ENCODE measurements at places on chromosomes 11 and 22.

DNA sequence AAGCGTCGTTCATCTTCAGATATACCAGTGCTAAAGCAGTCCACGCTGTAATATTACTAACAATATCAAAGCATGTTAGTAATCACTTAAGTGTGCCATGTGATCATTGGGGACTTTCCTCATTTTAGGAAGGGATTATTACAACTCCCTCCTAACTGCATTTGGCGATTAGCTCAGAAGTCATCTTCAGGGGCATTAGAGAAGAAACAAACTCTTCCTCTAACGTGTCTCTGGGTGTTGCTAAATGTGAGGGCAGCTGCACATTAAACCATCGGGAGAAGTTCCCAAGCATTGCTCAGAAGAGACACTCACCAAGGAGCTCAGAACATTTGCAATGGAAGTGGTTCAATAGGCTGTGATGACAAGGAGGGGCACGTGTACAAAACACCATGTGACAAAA is 17.2 kb downstream of the TESMIN start:
- no peak for DNase-seq

- DNase-seq: no peak
Measured at GRCh38 chr11:134119094-134119493, 50.2 kb downstream of the JAM3 start.

- no peak for DNase-seq
Measured at GRCh38 chr22:37932821-37933578, 20.4 kb downstream of the C22orf23 start.

- DNase-seq: no peak
Measured at GRCh38 chr11:67398661-67399563, 2.7 kb downstream of the PPP1CA start.

DNA sequence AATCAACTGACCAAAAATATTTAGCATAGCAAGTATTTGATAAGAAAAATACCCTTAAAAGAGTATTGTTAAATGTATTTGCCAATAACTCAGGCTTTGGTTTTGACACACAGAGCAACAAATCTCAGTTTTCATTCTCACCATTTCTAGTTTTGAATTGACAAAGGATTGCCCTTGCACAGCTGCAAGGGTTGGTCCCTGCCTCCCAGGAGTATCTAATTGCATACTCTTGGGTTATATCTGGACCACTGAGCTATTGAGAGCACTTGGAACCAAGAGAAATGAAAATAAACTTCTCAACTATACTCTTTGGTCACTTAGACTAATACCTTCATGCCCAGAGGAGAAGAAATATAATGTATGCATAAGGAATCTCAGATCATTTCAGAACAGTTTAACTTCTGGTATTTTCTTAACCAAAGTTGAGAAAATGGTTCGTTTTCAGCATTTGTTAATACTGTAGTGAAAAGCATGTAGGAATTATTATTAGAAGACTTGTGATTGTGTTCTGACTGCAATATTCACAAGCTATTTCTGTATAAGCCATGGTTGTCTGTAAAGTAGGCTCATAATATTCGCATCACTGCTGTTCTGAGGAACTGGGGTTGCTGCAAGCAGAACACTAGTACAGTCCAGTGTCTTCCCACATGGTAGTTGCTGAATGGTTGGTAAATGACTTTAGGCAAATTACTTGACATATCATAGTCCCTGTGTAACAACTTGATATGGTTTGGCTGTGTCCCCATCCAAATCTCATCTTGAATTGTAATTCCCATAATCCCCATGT is 7.9 kb downstream of the C2CD3 start:
- DNase-seq: peak; percentile 27

DNA sequence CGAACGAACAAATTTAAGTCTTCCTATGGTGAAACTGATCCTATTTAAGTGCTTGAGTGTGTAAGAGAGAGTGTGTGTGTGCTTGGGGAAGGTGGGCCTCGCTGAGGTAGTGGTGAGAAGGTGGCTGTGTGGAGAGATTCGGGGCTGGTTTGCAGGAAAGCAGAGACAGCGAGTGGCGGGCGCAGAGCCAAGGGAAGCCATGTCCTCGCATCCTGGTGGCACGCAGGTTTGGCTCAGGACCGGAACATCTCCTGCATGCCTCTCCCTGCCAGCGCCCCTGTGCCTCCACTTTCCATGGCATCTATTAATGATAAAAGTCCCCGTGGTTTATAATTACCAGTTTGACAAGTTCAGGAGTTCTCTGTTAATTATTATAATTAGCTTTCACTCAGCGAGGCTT is 383.1 kb upstream of the CADM1 start:
- no peak for DNase-seq

- DNase-seq: no peak
Measured at GRCh38 chr11:83302151-83302550, 16.0 kb upstream of the CCDC90B start.
